GM19239 (cell line): ENCODE measurements at places on chromosomes 11 and 22.

GRCh38 chr22:23826510-23827350 is 12.1 kb downstream of the DERL3 start:
- no peak for DNase-seq

DNA sequence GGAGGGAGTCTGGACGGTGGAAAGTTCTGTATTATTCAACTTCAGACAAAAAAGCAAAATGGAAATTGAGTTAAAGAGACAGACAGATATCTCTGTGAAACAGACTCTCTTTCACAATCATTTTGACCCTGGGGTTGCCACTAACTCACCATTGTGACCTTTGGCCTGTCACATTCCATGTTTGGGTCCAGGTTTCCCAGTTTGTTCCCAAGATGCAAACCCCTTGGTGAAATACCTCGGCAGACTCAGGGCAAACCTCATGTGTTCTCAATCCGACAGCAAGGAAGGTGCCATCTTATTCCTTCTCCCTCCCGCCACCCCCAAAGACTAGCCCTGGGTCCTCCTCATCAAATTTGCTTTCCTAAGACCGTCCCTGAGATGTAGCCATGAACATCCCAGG is 41.8 kb downstream of the GALNT18 start:
- no peak for DNase-seq

- DNase-seq, result no peak
Observed at GRCh38 chr22:27327497-27327896, 474.1 kb downstream of the MN1 start.

GRCh38 chr11:202490-202889 is 4.7 kb downstream of the BET1L start:
- no peak for DNase-seq

- DNase-seq, result no peak
Observed at GRCh38 chr11:93957397-93957952, 63.7 kb upstream of the HEPHL1 start.

GRCh38 chr11:16394947-16395346 is 38.6 kb upstream of the SOX6 start:
- no peak for DNase-seq

DNA sequence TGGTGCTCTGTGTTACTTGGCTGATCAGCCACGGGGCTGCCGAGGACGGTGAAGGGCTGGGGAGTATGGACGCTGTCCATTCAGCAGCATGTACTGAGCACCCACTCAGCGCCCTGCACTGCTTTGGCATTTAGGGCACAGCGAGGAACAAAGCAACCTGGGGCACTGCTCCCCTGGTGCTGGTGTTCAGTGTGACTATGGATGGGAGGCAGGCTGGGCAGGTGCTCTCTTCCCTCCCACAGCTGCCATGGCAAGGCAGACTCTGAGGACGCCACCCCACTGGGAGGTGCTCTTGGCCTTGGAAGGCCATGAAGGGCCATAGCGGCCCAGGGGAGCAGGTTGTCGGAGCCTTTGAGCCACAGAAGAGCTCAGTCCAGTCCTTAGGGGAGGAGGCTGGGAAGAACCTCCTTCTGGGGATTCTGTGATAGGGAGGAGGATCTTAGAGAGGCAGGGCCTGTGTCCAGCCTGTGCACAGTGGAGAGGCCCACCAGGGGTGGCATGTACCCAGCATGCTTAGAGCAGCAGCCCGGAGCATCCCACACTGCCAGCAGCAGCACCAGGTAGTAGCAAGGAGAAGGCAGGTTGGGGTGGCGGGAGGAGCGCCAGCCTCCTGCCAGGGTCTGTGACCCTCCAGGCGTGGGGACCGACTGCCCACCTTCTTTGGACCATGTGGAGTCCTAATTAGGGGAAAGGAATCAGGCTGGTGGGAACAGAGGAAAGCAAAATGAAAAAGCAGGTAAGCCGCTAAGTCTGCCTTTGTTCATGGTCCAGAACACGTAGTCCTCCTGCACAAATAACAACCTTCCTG is 141.8 kb downstream of the MPPED1 start:
- DNase-seq, result no peak

DNA sequence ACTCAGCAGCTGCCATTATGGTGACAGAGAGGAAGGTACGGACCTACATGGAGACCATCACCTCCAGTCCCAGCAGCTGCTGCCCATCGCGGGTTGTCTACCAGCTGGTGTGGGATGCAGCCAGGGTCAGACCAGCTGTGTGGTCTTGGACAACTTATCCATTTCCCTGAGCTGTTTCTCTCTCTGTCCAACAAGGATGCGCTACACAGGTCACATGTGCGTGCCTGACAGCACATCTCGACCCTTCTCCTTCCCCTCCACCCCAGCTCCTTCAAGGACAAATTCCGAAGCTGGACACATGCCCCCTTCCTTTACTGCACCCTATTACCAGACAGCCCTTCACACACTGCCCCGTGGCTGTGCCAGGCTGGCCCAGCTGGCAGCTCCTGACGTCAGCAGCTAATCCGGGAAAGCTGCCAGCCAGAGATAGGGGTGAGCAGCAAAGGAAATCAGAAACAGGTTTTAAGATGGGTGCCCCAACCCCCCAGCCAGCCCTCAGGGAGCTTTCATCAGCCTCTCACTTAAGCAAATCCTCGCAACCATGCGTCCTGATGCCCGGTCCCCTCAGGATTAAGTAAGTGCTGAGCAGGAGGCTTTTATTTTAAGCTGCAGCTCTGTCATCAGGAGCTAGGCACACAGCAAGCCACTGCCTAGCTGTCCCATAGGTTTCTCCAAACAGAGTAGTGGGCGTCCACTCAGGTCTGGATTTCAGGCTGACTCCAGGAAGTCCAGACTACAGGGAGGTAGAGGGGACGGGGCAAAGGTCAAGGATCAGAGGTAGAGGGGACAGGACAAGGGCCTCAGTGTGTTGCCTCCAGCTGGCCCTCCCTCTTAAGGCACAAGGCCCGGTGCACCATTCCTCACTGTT is 20.3 kb downstream of the TEF start:
- no peak for DNase-seq
